ENCODE measurements at places on chromosomes 1 and 21.

- DNase-seq, result no peak
Observed at GRCh38 chr1:77424236-77424635, 142.4 kb downstream of the AK5 start.

DNA sequence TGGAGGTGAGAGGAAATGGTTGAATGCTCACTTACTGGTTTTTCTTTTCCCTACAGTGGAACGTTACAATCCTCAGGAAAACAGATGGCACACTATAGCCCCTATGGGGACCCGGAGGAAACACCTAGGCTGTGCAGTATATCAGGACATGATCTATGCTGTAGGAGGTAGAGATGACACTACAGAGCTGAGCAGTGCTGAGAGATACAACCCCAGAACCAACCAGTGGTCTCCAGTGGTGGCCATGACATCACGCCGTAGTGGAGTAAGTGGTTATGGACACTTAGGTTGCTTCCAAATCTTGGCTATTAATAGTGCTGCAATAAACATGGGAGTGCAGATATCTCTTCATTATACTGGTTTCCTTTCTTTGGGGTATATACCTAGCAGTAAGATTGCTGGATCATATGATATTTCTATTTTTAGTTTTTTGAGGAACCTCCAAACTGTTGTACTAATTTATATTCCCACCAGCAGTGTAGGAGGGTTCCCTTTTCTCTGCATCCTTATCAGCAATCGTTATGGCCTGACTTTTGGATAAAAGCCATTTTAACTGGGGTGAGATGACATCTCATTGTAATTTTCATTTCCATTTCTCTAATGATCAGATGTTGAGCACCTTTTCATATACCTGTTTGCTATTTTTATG lies 48.8 kb upstream of the DARS2 start:
- no peak for DNase-seq

DNA sequence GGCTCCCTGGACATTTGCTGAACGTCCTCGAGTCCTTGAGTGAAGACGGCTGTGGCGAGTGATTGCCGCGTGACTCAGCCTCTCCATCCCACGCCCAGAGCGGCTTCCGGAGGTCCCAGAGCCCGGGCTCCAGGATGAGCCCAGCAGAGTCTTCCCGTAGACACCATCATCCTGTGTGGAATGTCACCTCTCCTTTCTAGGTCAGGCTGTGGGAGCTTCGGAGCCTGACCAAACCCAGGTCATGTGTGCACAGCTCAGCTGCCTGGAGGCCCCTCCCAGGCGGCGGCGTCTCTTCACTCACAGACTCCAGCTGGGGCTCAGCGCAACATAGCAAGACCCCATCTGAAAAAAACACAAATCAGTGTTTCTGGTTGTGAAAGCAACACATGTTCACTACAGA lies 38.2 kb downstream of the PRKCZ start:
- no peak for DNase-seq

- DNase-seq, result no peak
Observed at GRCh38 chr1:19325958-19326747, 14.0 kb downstream of the SLC66A1 start.

GRCh38 chr1:115757326-115757725 lies 11.2 kb downstream of the CASQ2 start:
- no peak for DNase-seq

- DNase-seq, result no peak
Observed at GRCh38 chr1:223140611-223141405, 2.2 kb downstream of the TLR5 start.

DNA sequence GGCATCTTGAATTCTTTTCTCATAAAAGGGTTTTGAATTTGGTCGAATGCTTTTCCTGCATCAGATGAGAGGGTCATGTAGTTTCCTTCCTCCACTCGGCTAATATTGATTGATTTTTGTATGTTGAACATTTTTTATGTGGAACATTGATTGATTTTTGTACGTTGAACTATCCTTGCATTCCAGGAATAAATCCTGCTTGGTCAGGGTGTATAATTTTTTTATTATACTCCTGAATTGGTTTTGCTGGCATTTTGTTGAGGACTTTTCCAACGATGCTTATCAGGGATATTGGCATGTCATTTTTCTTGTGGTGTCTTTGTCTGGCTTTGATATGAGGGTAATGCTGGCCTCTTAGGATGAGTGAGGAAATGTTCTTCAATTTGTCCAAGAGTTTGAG lies 8.5 kb downstream of the TMEM240 start:
- no peak for DNase-seq

DNA sequence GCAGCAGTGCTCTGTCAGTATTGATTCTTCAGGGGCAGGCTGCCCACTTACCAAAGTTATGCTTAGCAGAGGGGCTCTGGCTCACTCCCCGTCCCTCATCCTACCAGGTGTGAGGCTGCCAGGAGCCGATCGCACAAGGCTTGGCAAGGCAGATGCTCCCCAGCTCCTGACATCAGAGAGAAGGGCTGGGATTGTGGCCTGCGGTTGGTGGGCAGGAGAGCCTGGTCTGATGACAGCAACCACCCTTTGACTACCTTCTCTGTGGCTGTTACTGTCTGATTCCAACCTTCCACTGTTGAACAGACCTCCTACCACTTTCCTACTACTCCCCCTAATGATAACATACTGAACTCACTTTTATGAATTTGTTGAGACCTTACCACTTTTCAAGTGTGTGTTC lies 23.7 kb upstream of the WDR26 start:
- DNase-seq, result no peak

DNA sequence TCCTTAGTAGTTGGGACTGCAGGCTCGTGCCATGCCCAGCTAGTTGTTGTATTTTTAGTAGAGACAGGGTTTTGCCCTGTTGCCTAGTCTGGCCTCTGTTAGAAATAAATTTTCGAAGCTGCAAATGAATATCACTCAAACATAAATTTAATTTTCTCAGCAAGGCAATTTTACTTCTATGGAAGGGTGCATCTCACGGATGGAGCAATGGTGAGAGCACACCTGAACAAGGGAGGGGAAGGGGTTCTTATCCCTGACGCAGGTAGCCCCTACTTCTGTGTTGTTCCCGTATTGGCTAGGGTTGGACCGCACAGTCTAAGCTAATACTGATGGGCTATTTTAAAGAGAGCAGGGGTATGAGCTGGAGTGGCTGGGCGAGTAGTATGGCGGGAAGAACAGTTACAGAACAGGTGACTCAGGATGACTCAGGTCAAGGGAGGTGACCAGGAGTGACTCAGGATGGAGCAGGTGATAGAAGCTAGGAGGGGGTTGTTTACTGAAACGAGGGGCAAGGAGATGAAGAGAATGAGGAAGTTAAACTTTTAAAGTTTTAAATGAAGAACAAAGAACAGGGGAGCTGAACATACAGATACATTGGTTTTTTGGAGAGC lies 7.5 kb downstream of the MDM4 start:
- DNase-seq, result peak; percentile 55

- DNase-seq, result no peak
Observed at GRCh38 chr1:156677616-156678596, 699 bp upstream of the NES start.

DNA sequence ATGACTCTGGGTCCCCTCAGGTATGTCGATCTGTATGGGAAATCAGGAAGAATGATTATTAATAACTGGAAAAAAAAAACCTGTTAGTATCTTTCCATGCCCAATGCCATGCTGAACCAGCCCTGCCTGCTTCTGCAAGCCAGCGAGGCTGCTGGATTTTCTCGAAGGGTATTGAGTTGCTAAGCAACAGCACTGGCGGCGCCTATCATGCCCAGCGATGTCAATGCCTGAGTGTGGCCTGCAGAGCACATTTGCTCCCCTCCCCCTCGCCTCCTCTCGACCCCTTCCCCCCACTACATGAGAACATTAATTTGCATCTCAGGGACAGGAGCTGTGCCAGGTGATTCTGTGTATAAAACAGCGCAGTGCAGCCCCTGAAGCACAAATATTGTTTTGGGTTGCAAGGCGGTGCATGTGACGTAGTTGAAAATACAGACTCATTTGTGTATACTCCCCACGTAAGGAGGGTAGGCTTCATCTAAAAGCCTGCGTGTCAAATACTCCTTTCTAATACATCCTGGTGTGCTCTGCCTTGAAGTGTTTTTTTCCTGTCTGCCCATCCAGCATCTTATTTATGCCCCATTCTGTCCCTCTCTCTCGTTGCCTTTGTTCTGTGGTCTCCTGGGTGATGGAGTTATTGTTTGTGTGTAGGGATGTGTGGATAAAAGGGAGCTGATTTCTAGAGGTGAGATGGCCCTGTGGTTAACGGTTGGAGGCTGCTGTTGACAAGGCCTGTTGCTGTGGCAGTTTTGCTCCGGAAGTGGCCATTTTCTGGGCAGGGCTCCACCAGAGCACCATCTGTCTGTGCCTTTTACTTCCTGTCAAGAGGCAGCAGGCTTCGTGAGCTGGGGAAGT lies 32.7 kb upstream of the ATP5PO start:
- DNase-seq, result peak; percentile 61

DNA sequence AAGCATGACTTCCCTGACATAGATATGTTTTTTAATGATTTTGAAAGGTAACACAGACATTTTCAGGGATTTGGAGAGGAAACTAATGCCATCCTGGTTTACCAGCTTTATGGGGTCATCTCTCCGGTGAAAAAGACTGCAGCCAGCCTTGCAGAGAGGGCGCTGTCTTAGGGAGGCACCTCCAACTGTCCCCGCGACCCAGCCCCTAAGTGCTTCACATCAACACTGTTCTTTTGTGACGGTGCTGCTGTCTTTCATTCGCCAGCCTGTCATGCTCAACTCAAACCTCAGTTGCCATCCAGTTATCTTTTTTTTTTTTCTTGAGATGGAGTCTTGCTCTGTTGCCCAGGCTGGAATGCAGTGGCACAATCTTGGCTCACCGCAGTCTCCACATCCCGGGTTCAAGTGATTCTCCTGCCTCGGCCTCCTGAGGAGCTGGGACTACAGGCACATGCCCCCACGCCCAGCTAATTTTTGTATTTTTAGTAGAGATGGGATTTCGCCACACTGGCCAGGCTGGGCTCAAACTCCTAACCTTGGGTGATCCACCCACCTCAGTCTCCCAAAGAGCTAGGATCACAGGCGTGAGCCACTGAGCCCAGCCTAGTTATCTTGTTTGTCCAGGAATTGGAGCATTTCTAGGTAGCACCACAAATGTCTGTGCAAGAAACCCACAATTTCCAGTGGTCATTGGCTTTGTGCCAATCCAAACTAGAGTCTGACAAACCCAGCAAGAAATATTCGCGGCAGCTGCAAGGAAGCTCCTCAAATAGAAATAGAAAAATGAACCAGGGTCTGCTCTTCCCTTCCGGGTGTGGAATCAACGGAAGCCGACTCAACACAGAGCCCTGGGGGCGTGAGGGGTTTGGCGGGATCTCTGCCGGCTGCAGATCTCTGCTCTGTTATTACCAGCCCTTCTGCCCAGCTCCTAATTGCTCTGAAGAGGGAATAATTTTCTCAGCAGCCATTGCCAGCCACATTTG lies 24.2 kb downstream of the PDE9A start:
- no peak for DNase-seq

DNA sequence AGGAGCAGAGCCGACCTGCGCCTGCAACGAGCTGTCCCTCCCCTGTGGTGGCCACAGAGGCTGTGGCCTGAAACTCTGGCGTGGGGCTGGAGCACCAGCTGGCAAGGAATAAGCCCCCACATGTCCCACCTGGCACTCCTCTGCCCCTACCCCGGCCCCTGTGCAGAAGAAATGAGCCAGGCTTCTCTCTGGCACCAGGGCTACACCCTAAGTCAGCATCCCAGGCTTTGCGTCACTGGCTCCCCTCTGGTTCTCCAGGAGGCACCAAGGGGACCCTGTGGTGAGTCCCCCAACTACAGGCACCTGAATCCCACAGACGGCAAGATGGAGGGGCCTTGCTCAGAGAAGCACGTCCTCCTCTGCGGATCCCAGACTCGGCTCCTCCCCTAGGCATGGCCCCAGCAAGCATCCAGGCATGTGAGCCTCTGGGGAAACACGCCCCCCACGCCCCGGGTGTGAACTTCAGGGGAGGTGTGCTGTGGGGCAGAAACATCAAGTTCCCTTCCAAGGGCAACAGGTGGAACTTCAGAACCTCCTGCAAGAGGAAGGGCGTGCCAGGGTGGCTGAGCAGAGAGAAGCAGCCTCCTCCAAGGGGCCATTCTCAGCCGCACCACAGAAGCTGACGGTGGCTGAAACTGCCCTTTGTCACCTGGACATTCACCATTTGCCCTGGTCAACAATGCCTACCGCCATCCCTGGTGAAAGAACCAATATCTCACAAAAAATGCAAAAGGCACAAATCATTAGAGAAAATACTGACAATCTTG lies 2.9 kb downstream of the KRTAP10-7 start:
- no peak for DNase-seq

DNA sequence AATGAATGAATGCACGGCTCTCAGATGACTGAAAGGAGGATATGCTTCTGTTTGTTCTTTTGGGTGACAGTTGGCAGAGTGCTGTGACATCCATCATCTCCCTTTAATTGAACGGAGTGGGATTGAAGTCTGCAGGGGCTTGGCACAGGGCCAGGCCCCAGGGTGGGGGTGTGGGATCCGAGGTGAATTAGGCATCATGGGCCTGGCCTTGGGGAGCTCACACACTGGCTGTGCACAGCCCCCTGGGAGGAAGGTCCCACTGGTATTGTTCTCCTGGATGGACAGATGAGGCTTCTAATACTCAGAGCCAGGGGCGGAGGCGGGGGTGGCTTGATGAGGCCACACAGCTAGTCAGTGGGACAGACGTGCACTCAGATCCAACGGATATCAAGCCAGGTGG lies 19.3 kb downstream of the EPHB2 start:
- no peak for DNase-seq

DNA sequence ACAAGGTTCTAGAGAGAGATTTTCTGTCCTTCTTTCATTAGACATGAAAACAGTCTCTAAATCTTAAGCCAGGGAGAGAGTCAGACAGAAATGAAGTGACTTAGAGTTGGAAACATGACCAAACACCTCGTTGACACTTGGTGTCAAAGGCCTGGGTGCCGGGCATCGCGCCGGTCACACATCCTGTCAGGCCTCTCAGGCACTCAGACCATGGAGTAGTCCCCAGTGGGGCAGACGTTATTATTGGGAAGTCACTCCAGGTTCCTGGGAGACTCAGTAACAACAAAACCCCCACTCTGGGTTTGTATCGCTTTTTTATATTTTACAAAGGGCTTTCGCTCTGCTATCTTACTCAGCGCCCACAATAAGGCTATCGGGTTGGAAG lies 25.8 kb downstream of the KCNN3 start:
- no peak for DNase-seq

GRCh38 chr1:109884242-109884891 lies 26.3 kb upstream of the CSF1 start:
- no peak for DNase-seq

DNA sequence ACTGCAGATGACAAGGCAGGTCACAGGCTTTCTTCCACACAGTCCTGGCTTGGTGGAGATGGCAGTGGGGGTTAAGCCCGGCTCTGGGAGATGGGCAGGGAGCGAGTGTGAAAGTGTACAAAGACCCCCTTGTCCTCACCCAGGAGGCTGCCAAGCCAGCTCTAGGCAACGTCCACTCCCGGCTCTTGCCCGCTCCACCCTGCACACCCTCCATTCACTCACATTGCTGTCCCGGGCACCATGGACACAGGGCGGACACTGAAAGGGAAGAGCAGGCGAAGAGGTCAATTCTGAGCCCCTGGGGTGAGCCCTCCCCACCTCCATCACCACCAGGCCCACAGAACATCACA lies 8.9 kb downstream of the COL16A1 start:
- DNase-seq, result no peak
